ENCODE measurements at places on chromosomes 11 and 22.
A peak's percentile ranks its signal among the peaks of the same experiment; 100 is the strongest.

- no peak for DNase-seq
These were observed at the start of gene UPB1 for GRCh38 chr22:24494528-24495364. TSS of gene UPB1 (plus strand) at chr22:24495332. CDS start at chr22:24495404, 72 bp downstream.

DNA sequence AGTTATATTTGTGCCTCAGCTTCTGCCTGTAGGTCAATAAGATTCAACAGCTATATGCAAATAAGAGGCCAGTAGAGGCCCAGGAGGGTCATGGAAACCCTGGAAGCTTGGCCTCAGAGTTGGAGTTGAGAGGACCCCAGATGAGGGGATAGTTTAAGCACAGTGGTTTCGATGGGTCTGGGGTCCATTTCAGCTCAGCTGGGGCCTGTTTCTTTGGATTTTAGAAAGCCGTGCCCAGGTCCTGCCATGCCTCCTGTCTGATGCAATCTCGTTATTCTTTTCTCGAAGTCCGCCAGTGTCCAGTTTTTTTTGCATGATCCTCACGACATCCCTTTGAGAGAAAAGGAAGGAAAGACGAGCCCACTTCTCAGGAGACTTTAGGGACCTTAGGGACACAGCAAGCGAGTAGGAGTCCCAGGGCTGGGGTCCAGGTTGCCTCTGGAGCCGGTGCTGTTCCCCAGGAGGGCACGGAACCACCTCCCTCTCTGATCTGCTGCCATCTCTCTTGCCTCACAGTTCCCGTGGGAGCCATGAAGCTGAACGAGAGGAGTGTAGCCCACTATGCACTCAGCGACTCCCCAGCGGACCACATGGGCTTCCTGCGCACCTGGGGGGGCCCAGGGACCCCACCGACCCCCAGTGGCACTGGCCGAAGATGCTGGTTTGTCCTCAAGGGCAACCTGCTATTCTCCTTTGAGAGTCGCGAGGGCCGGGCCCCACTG lies 2.6 kb upstream of the SMDT1 start:
- no peak for DNase-seq

DNA sequence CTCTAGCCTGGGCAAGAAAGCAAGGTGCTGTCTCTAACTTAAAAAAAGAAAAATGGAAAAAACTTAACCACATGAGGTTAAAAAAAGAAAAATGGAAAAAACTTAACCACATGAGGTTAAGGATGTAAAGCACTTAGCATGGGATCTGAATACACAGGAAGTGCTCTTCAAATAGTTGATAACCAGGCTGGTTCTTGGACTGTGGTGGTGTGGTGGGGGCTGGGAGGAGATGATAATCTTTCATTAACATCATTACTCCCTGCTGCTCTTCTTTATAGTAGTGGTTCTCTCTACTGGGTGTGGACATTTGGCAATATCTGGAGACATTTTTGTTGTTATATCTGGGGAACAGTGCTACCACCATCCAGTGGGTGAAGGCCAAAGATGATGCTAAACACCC lies 88.4 kb downstream of the TTC17 start:
- no peak for DNase-seq

GRCh38 chr22:21938906-21939305 lies 13.7 kb downstream of the PPM1F start:
- no peak for DNase-seq

DNA sequence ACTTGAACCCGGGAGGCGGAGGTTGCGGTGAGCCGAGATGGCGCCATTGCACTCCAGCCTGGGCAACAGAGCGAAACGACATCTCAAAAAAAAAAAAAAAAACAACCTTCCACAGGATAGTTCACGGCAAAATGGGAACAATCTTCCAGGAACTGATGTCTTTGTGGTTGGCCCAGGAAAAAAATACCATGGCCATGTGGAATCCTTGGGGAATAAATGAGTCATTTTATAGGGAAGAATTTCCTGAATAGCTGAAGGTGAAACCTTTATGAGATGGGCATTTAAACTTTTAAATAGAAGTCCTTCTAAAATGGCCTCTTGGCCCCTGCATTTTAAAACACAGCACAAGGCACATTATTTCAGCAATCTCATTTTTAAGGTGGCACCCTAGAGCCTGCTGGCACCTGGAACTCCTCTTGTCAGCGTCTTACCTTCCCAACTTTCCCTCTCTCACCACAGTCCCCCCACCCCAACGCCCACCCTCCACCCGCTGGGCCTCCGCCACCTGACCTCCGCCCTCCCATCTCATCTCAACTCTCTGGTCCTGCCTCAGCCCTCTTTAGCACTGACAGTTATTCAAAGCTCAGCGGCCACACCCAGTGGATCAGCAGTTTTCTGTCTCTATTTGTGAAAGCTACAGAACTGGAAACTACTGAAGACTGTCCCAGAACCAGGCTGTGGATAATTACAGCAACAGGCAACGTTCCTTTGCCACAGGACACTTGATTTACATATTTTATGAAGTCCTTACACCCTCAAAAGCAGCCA lies 43.1 kb downstream of the SCGB1A1 start:
- DNase-seq, result no peak

GRCh38 chr11:46918083-46918787 lies at the start of gene LRP4:
TSS of gene LRP4 (minus strand) at chr11:46918550. CDS start at chr11:46918379, 171 bp downstream.
- DNase-seq, result peak; percentile 23

DNA sequence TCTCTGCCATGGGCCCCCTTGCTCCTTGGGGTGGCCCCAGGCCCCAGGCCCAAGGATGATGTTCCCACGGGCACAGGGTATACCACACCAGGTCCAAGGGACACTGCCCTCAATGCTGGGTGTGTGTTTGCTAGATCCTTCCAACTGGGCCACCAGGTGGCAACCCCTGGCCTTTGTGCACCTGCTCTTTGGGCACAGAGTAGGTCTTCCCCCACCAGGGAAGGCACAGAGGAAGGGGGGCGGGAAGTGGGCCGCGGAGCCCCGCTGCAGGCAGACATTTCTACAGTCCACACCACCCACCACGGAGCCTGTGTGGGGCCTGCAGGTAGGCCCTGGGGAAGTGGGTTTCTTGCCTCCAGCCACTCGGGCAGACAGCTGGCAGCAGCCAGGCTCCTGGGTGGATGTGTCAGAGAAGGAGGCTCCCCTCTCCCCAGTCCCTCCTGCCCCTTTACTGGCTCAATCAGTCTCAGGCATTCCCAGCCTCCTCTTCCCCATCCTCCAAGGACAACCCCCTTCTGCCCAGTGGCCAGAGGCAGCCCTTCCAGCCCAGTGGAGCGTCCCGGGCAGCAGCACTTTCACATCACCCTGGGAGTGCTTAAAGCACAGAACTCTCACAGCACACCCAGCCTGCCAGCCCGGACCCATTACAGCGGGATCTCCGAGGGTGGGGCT lies 21.6 kb downstream of the MAFF start:
- no peak for DNase-seq

- no peak for DNase-seq
These were observed 118.3 kb downstream of the SEZ6L start for GRCh38 chr22:26287382-26288225.

DNA sequence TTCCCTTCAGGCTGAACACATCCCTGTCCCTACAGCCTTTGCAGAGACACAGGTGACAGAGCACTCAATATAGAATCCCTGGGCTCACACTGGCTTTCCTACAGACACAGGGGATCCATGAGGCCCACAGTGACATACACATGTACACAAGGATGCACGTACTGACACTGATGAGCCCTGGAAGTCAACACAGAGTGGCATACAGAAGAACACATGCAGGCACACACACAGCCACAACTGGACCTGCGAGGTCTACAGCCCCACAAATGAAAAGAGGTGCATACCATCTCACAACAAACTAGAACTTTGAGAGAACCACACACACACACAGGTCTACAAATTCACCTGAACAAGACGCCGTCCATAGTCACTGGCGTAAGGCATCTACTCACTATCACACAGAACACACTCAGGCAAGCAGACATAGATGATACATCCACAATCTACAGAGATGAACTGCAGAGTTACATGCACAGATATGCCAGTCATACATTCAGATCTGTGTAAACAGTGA lies 3.5 kb upstream of the ZNF74 start:
- no peak for DNase-seq

- DNase-seq, result no peak
These were observed 8.1 kb downstream of the APIP start for GRCh38 chr11:34907934-34908593.

DNA sequence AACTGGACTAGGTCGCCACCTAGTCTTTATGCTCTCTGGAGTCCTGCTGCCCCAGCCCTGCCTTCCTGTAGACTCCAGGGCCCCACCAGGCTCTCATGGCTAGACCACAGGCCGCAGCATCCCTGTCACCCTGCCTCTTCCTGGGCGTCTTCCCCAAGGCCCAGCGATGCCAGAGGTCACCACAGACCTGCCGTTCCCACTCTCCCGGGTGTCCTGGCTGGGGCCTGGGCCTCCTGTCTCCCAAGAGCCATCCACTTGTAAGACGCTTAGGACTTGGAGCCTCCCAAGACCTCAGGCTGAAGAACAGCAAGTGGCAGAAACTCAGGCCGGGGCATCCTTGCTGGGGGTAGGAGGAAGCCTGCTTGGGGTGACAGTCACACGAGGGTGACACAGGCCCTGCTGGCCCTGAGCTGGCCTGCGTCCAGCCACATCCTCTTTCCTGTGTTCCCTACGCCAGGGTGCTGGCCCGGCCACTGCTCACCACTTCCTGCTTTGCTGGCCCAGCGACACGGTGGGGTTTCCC lies 2.0 kb upstream of the TCIRG1 start:
- DNase-seq, result no peak

DNA sequence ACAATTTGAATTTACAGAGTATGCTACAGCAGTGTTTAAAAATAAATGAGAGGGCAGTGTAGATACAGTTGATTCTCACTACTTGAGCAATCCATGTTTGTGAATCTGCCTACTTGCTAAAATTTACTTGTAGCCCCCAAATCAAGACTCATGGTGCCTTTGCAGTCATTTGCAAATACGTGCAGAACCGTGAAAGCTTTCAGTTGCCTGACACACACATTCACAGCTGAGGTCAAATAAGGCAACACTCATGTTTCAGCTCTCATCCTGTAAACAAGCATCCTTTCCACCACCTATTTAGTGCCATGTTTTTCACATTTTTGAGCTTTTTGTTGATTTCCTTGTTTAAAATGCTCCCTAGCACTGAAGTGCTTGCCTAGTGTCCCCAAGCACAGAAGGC lies 32.5 kb upstream of the RASL10A start:
- DNase-seq, result no peak
